ENCODE measurements at places on chromosomes 16 and 17.

DNA sequence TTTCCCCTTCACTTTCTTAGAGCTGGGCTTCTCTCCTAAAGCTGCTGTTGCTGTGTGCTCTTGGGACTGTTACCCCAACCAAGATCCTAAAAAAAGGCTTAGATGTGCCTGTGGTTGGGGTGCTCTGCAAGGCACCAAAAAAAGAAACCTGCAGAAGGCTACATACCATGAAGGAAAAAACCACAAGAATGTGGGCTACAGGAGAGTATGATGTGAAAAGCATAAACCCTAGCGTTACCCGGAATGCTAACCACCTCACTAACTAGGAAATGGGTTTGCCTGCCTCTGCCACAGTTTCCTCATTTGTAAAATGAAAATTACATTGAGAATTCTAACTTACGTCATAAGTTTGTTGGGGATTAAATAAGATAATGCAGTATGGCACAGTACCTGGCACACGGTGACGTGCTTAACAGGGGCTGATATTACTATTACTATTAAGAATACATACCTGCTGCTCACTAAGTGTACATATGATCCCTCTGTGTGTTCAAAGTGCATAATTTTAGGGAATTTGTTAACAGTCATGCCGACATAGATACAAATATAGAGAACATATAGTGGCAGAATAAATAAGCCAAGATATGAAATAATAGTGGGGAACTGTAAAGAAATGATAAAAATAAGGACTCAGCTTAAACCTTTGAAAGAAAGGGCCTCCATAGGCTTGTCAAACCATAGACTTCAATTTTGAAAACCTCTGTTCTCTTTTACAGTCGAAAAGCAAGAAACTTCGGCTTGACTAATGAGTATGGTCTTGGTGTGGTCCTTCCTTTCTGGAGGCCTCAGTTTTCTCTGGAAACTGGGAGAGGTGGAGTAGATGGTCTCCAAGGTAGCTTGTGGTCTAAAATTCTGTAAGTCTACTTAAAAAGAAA lies 177.8 kb upstream of the TBX2 start:
- no peak for DNase-seq

DNA sequence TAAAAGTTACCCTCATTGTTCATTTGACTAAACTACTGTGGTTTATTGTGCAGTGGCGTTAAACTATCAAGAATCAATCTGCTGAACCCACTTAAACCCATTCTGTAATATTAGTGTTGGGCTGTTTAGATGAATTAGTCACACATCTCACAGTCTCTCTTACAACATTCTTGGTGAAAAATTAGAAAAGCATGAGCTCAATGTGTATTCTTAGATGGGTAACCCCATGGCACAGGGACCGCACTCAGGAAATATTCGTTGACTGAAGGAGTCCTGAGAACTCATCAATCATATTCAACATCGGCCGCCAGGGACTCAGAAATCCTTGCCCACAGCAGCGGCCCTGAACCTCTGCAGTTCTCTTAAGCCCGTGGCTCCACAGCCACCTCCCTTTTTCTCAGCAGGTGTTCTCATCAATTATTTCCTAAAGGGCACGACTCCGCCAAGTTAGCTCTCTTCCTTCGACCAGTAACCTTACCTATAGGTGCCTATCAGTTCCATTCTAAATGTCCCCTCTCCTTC lies 155.6 kb downstream of the STX8 start:
- DNase-seq, result no peak

DNA sequence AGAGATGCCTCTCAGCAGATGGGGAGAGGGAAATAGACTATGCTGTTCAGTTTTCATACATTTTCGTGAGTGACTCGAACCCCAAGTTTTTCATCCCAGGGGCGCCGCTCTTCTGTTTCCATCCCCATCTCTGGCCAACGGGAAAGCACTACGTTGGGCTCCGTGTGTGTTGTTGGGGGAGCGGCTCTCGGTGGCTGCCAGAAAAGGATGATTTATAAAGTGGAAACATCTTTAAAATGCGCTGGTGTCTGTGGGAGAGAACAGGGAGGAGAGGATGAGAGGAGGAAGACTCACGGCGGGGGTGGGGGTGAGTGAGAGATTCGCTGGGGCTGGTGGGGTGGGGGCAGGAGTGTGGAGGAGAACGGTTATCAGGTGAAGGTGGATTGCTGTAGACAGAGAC lies 5.8 kb downstream of the TBX4 start:
- DNase-seq, result no peak

- peak; percentile 12 for DNase-seq
Measured at GRCh38 chr16:86044241-86044671, 145.3 kb downstream of the IRF8 start.

GRCh38 chr16:87836844-87837581 lies 32.3 kb downstream of the SLC7A5 start:
- DNase-seq, result no peak

DNA sequence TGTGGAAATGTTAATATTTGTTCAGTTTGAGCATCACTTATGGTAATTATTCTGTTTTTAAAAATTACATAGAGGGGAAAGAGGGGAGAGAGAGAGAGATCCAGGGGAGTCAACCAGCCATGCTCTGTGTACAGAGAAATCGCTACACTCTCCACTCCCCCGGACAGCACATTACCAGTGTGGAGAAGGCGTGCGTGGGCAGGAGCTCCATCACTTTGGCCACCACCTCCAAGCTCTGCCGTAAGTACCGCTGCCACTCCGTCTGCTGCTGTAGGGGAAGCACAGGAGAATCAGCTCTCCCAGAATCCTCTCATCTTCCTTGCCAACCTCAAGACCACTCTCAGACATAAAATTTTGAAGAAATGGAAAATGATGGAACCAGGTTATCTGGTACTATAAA lies 70.2 kb upstream of the GSG1L start:
- DNase-seq, result no peak

GRCh38 chr16:15948532-15949209 lies 745 bp upstream of the ABCC1 start:
- no peak for DNase-seq

GRCh38 chr17:61496174-61496956 lies 44.1 kb downstream of the TBX4 start:
- DNase-seq, result no peak

GRCh38 chr16:67470359-67470758 lies 10.6 kb downstream of the ATP6V0D1 start:
- DNase-seq, result no peak

- DNase-seq, result no peak
Measured at GRCh38 chr17:70006159-70006558, 68.9 kb upstream of the KCNJ16 start.

DNA sequence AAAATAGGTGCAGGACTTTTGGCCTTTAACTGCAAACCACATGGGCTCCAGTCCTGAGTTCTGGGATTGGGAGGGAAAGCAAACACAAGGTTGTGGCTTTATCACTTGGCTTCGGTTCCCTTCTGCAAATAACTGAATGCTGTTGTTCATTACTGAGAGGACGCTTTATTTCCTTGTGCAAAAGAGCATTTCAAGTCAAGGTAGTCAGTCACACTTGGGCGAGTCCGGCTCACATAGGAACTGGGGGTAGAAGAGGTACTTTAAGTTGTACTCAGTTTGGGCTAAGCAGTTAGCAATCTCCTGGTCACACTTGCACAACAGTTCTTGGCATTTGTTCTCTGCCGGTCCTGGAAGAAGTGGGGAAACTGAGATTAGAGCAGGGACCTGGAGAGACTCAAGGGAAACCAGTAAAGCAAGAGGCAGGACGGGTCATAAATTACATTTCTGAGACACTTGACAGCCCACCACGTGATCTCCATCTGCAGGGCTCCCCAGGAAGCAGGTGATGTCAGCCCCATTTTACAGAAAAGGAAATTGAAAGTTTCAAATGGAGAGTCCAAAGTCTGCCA lies 21.6 kb downstream of the PLA2G10 start:
- DNase-seq, result no peak

GRCh38 chr16:20781697-20782096 lies 17.9 kb downstream of the ACSM3 start:
- no peak for DNase-seq

DNA sequence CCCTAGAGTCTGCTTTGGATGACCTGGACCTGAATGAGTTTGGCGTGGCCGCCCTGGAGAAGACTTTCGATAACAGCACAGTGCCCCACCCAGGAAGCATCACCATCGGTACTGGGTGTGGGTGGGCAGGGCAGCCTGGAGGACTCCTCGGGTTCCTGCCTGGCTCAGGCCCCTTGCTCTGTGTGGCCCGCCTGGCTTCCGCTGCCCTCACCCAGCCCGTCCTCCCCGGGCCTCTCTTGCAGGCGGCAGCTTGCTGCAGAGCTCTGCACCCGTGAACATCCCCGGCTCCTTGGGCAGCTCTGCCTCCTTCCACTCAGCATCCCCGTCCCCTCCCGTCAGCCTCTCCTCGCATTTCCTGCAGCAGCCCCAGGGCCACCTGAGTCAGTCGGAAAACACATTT lies 24.5 kb downstream of the UNC13D start:
- no peak for DNase-seq

DNA sequence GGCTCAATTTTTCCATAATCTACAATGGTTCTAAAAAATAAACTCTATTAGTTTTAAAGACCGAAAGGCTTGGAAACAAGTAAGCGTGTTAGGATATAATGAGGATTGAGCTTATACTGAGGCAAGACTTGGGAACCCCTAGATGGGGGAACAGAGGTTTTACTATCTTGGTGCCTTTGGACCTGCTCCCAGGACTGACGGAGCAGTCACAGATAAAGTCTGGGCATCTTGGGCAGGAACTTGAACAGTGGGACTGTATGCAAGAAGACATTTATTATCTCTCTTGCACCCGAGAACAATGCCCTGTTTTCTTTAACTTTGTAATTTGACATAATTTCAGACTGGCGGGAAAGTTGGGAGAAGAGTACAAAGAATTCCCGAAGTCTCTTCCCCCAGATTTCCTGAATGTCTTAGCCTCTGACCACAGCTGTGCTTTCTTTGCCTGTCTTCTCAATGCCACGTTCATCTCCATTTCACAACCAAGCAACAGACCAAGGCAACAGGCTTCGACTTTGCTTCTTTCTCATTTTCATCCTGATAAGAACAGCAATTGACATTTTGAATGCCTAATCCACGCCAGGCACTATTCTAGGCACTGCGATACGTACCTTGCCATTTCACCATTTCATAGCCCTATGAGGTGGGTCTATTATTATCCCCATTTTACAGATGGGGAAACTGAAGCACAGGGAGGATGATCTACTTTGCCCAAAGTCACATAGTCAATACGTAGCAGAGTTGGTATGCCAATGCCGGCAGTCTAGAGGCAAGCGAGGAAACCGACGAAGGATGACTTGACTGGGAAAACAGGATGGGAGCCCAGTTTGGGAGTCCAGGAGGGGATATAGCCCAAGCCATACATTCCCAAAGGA lies 3.0 kb upstream of the IL4R start:
- no peak for DNase-seq

GRCh38 chr16:3839402-3840184 lies 40.9 kb downstream of the CREBBP start:
- no peak for DNase-seq

DNA sequence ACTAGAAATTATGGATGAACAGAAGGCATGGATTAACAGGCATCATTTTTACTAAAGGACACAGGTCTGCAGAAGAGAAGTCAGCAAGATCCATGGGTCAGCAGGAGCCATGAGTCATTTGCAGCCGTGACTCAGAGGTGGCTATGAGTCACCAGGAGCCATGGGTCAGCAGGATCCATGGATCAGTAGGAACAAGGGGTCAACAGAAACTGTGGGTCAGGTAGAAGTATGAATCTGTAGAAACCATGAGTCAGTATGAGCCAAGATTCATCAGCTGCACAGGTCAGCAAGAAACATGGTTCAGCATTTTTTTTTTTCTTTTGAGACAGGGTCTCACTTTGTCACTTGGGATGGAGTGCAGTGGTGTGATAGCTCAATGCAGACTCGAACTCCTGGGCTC lies 58.2 kb upstream of the HS3ST4 start:
- no peak for DNase-seq

DNA sequence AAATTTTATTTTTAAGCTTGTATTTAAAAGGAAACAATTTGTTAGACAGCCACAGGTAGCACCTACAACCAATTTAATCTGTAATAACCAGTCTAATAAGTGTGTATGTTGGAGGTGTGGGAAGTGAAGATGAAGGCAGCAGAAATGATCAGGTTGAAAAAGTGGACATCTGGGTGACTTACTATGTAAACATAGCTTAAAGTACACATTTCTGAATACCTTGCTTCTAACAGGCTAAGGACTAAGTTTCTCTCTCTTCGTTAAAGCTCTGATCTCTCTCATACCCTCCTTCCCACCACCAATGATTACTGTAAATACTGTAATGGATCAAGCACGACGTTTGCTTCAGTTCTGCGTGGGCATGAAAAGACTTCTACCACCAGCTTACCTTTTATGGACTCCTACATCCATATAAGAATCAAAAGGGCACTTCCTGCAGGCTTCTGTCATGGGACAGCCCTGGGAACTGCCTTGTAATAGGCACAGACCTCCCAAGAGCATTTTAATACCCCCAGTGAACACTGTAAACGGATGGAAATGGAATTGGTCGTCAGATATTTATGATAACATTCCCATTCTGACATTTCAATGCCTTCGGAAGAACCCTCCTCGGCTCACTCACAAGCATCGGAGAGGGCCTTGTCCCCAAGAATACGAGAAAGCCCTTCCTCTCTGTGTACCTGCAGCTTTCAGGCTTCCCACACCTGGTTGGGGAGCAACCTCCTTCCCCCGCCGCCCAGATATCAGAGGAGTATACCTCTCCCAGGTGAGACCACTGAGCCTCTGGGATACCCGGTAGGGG lies 700 bp downstream of the CCDC43 start:
- DNase-seq, result no peak

DNA sequence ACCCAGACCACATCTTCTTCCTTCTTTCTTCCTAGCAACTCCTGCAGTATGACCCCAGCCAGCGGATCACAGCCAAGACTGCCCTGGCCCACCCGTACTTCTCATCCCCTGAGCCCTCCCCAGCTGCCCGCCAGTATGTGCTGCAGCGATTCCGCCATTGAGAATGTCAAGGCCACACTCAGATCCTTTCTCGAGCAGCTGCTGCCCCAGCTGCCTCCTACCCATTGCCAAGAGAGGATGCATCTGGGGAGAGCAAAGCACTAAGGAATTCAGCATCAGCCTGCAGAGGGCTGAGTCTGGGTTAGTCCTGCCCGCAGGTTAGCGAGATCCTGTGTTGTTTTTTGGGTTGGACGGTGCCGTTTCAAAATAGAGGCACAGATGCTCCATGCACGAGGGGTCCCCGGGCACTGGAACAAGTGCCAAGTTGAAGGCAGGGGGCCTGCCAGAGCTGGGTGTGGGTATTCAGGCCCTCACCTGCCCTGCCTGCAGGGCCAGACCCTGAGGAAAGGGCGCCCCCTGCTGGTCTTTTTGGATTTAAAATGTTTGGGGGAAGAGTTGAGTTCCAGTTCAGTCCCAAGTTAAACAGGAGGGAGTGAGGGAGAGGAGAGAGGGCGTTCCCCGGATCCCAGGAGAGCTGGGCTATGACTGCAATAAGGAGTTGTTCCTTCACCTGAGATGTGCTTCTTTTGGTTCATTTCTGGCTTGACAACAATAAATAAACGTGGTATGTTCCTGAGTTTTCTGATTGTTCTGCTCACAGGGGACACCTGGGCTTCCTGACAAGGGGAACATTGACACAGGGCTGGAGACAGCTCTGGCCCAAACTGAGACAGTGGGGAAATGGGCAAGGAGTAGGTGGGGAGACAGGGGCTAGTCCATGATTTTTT lies 4.9 kb downstream of the CDK3 start:
- peak; percentile 82 for DNase-seq
